Activated naive CD4-positive, alpha-beta T cell treated with anti-CD3 and anti-CD28 coated beads, Interleukin-2, amount 50 U/mL, for 72 hours (primary cell): ENCODE measurements at places on chromosomes 1 and 21. TPM values are rescaled to one million over a fixed set of nuclear protein-coding genes. Genes with fewer than 3 reads are reported as not detected.

GRCh38 chr1:181347495-181348390 is 135.6 kb upstream of the CACNA1E start:
- no peak for DNase-seq

DNA sequence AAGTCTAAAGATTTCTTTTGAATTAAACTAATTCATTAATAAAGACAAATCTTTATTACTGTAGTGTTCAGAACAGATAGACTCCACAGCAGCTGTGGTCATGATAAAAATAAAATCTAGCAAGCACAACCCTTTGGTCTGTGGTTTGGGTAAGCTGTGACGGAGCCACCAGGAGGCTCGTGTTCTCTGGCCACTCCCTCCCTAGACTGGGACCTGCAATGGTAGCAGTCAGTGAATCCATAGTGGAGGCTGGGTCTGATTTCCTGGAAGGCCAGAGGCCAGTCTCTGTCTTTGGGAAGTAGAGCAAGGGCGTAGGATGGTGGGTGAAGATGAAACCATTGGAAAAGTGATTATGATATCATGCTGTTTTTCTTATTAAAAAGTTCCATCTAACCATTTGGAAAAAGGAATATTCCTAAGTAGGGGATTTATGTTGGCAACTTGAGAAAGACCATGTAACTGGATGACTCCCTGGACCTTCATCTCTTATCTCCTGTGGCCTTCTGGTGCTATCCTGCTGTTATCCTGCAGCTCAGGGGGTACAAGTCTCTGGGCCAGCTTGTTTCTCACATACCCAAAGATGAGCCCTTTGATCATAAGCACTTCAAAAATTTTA is 39.0 kb downstream of the TENT5C start:
- DNase-seq = no peak

RAP1GAP gene
- total RNA-seq = 0.46 TPM

- DNase-seq = no peak
Observed at GRCh38 chr1:106698660-106699059, 357.8 kb upstream of the PRMT6 start.

- DNase-seq = no peak
Observed at GRCh38 chr1:145988773-145989172, 7.6 kb downstream of the TXNIP start.

SLC25A34 gene
- total RNA-seq = 0.23 TPM

- DNase-seq = no peak
Observed at GRCh38 chr1:26357121-26357602, 3.2 kb upstream of the CRYBG2 start.

PAX7 gene
- not detected for total RNA-seq

DNA sequence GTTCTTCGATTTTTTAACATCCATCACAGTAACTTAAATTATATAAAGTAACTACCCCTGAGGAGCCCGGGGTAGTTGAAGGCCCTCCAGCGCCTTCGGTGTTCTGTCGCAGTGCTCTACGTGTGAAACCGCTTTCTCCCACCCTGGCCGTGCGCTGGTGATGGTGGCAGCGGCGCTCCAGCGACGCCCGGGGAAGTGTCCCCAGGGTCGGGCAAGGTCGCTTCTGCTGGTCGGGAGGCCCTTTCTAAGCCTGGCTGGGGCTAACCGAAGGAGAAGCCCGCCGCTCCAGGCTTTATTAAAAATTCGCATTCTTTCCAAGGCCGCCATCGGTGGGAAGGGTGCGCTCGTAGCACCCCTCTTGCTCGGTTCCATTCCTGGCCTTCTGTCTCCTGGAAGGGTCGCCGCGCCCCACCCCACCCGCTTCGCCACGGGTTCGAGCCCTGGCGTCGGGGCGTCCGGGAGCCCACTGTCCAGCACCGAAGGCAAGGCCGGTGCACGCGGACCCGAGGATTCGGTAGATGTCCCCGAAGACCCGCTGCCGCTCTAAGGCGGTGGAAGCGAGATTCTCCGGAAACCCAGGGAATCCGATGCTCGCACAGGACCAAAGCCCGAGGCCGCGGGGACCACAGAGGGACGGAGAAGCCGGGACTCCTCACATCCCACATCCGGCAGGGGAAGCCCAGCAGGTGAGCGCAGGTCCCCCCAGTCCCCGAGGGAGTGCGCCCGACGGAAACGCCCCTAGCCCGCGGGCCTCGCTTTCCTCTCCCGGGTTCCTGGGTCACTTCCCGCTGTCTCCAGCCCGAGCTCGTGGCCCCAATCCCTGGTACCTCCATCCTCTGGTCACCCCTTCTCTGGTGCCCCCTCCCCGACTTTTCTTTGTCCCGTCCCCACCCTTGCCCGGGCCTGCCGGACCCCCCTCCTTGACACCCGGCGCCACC is 685 bp upstream of the RIPPLY3 start:
- DNase-seq = no peak

SLC26A9 gene
- total RNA-seq = not detected

DNA sequence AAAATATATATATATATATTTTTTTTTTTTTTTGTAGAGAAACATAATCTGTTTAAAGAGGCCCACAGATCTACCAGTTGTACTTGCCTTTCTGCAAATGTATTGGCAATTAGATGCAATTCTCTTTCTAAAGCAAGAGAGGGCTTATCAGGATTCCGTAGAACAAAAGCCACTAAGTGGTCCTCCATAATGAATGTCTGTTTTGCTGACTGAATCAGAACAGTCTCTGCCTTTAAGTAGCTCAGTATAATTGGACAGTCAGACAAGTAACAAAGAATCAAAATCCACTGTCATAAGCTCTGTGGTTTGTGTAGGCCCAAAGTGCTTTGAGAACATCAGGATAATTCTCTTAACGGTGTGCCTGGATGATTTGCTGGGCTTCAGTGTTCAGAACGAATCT is 17.3 kb downstream of the SARS1 start:
- DNase-seq = no peak

GRCh38 chr1:41533016-41533730 is 48.7 kb upstream of the EDN2 start:
- peak; percentile 33 for DNase-seq

CTSK gene
- 3.1 TPM for total RNA-seq

- DNase-seq = no peak
Observed at GRCh38 chr1:40267767-40268187, 9.7 kb downstream of the ZMPSTE24 start.

PLEKHO1 gene
- 6.7 TPM for total RNA-seq

KCNE2 gene
- 0.31 TPM for total RNA-seq

DNA sequence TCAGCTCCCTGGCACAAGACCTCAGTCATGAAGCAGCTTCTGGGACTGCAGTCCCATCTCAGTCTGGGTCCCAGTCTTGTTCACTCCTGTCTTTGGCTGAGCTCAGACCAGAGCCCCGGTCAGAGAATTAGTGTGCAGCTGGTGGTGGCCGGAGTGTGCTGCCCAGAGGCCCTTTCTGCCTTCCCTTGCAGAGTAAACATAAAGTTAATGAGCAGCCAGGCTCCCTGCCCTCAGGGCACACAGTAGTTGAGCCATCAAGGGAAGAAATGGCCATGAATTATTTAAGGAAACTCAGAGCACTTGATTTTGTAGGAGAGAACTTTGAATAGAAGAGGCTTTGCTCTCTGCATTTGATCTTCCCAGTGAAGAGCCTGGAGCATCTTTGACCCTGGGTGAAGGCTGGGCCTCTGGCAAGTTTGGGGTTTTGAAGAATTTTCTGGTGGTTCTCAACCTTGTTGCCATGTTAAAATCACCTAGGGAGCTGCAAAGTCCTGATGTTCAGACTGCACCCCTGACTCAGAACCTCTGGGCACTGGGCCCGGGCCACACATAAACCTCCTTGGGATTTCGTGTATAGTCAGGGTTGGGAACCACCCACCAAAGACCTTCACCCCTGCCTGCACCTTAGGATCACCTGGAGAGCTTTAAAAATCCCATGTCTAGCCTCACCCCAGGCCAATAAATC is 26.4 kb upstream of the SELENON start:
- DNase-seq = no peak
